Upper lobe of right lung (tissue), 1 donor: ENCODE measurements at places on chromosomes 2 and 18. TPM values are rescaled to one million over a fixed set of nuclear protein-coding genes. Genes with fewer than 3 reads are reported as not detected.

GRCh38 chr18:77754475-77755044, 504.9 kb downstream of the GALR1 start:
- H3K4me1 ChIP-seq, result no peaks in the 10 kb centered on the region
- H3K27ac ChIP-seq, result no peak overlapping the region
- no peaks in the 10 kb centered on the region for H3K36me3 ChIP-seq

Gene INHA
- 0.43 TPM for total RNA-seq

Gene UBR3
- 42.8 TPM for total RNA-seq

Gene SP140
- total RNA-seq, result 12.7 TPM

DNA sequence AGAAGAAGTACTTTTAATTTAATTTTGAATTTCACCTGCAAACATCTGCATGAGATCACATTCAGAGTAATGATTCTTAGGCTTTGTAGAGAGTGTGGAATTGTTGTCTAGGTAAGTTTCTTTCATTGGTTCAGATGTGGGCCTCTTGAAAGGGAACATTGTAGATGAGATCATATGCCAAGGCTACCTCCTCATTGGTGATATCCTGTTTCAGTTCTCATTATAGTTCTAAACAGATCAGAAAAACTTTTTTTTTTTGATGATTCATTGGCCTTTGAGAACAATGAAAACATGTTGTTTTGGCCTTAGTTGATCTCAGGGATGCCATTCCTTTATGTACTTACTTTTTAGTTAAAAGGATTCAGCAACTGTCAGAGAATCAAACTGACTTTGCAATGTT, 44.5 kb downstream of the EML6 start:
- H3K4me1 ChIP-seq, result no peaks in the 10 kb centered on the region
- H3K27me3 ChIP-seq, result no peaks in the 10 kb centered on the region
- no peak overlapping the region for H3K4me3 ChIP-seq
- H3K27ac ChIP-seq, result no peak overlapping the region
- no peaks in the 10 kb centered on the region for H3K36me3 ChIP-seq

- DNase-seq, result no peak
- H3K4me3 ChIP-seq, result no peak overlapping the region
- peaks cover 39% of the 10 kb centered on the region for H3K36me3 ChIP-seq
- peaks cover 22% of the 10 kb centered on the region for H3K4me1 ChIP-seq
- H3K27ac ChIP-seq, result no peak overlapping the region
- H3K27me3 ChIP-seq, result no peaks in the 10 kb centered on the region
These were observed 11.7 kb downstream of the TGIF1 start for GRCh38 chr18:3461704-3462103.

Gene ANKRD30BL
- total RNA-seq, result not detected

DNA sequence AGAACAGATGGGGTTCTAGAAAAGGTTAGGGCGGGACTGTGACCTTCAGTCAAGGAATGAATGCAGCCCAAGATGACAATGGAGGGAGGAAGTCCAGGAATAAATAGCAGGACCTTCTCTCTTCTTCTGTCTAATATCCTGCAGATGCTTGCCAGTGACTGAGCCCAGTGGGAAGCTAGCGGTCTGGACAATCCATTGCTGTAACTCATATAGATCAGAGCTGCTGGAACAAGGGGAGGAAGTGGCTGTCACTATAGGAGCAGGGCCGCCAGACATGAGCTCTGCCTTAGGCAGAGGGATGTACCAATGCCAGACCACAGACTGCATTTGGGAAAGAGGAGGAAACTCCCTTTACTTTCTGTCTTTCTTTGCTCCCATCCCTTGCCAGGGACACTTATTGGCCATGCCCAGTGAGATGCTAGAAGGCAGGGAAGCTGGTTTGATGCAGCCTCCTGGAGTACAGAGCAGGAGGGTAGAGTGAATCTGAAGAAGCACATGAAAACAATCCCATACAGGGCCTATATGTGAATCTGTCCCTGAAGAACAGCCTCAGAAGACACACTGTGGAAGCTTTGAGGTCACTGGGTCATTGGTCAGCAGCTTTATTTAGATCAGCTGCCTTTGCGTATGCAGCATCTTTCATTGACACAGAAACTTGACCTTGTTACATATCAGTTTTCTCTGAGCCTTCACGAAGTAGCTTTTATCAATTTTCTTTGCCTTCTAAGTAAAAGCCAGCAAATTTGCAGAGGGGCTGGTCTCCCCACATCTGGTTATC, 65.4 kb downstream of the CCDC85A start:
- H3K27me3 ChIP-seq, result no peaks in the 10 kb centered on the region
- no peak for DNase-seq
- no peak overlapping the region for H3K4me3 ChIP-seq
- no peaks in the 10 kb centered on the region for H3K4me1 ChIP-seq

DNA sequence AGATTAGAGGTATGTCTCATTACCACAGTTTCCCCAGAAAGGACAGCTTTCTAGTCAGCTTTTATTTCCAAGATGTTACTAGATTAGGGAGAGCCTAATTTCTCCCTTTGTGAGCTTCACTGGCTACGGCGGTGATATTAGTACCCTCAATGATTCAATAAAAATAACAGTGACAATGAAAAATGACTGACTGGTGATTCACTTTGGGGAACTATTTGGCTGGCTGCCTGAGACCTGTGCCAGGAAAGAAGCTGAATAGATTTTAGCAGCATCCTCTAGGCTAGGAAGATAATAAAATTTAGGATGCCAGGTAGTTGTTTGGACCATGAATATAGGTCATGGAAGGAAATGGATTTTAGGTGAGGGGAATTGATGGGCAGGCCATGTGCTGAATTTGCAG, 178.7 kb downstream of the FMNL2 start:
- no peaks in the 10 kb centered on the region for H3K27me3 ChIP-seq
- H3K4me3 ChIP-seq, result no peak overlapping the region
- no peaks in the 10 kb centered on the region for H3K36me3 ChIP-seq
- no peak overlapping the region for H3K27ac ChIP-seq
- no peak for DNase-seq
- H3K4me1 ChIP-seq, result no peaks in the 10 kb centered on the region

DNA sequence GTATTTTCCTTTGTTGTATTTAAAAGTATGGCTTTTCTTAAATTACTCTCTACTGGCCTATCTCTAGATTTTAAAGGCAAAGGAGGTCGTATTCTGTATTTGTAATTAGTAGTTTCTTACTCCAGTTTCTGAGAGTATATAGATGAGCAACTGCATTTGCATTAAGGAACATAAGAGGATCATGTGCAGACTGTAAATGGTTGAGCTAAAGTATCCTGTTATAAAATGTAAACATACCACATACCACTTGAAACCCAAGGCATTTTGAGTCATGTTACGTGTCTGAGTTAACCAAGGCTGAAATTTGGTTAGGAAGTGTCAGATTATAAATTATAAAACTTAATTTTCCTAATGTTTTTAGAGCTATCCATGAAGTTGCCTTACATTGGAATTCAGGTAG, 76.3 kb downstream of the GPD2 start:
- no peak overlapping the region for H3K27ac ChIP-seq
- no peak for DNase-seq
- H3K36me3 ChIP-seq, result peaks cover 18% of the 10 kb centered on the region
- no peaks in the 10 kb centered on the region for H3K4me1 ChIP-seq
- H3K27me3 ChIP-seq, result no peaks in the 10 kb centered on the region

- H3K4me1 ChIP-seq, result no peaks in the 10 kb centered on the region
- H3K27me3 ChIP-seq, result no peaks in the 10 kb centered on the region
- DNase-seq, result no peak
- no peak overlapping the region for H3K4me3 ChIP-seq
These were observed 86.6 kb downstream of the ACOXL start for GRCh38 chr2:110818767-110819481.

Gene SPOPL
- 26.3 TPM for total RNA-seq

GRCh38 chr2:175599966-175600831, 401.9 kb downstream of the LNPK start:
- peak overlapping the region; percentile 48 for H3K27ac ChIP-seq
- no peaks in the 10 kb centered on the region for H3K36me3 ChIP-seq
- DNase-seq, result no peak
- no peaks in the 10 kb centered on the region for H3K27me3 ChIP-seq
- no peaks in the 10 kb centered on the region for H3K4me1 ChIP-seq
- H3K4me3 ChIP-seq, result no peak overlapping the region

- no peak overlapping the region for H3K27ac ChIP-seq
- H3K36me3 ChIP-seq, result no peaks in the 10 kb centered on the region
- no peaks in the 10 kb centered on the region for H3K27me3 ChIP-seq
These were observed 79.8 kb downstream of the SGPP2 start for GRCh38 chr2:222504191-222504590.

DNA sequence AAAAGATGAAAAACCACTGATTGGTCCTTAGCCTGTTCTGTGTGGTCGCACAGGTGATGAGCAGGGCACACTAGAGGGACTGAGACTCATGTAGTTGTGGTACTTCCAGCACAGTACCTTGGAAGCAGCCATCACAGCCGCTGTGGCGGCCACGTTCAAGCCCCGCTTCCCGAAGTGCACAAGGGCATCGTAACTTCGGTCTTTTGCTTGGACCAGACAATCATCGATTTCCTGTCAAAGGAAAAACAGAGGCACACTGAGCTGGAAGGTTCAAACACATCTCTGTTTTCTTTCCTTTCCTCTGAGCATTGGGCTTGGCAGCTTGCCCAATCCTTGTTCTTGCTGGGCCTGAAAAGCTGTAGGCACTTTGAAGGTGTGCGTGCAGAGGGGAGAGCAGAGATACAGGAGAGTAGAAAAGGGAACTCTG, 52.6 kb downstream of the MRPL35 start:
- H3K4me1 ChIP-seq, result no peaks in the 10 kb centered on the region
- no peaks in the 10 kb centered on the region for H3K27me3 ChIP-seq
- no peaks in the 10 kb centered on the region for H3K36me3 ChIP-seq
- no peak overlapping the region for H3K4me3 ChIP-seq

Gene FBLN7
- total RNA-seq, result 5.4 TPM

DNA sequence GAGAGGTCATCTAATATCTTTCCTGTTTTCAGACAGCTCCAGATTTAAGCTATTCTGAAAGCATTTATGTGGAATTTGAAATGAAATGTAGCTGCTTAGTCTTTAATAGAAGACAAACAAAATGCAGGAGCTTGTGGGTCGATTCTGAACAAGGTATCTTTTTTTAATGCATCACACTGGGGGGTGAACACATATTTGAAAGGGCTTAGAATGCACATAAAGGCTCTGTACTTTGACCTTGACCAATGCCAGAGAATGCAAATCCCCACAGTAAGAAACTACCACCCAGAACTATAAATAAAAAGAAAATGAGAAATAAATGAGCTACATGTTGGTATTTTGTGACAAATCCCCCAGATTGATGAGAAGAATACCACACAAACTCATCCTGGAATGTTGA, 489.3 kb downstream of the PIK3C3 start:
- H3K4me1 ChIP-seq, result no peaks in the 10 kb centered on the region
- H3K27me3 ChIP-seq, result no peaks in the 10 kb centered on the region
- H3K27ac ChIP-seq, result no peak overlapping the region
- DNase-seq, result no peak

DNA sequence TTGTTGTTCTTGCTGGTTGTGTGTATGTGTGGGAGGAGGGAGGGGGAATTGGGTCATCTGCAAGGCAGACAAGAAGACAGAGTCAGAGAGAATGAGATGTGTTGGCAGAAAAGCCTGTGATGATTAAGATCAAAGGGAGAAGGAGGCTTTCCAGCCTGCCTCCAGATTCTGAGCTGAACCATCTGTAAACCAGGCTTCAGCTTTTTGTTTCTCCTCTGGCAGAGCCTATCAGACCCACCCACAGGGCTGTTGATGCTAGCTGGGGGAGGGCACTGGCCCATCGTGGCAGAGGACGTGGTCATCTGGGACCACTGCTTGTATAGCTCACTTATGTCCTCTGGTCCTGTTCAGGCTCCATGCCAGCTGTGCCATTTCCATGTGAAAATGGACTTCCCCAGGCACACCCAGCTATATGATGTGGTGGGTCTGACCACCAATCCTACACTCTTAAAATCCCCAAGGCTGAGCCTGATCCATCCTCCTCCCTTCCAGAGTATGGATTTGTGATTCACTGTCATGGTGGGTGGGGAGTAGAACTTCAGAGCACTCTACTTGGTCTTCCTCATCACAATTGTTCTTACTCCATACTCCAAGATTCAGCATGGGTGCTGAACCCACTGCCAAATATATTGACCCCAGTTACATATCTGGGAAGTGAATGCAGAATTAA, 27.8 kb upstream of the COL6A3 start:
- no peaks in the 10 kb centered on the region for H3K36me3 ChIP-seq
- H3K4me3 ChIP-seq, result no peak overlapping the region
- no peaks in the 10 kb centered on the region for H3K4me1 ChIP-seq
- peak overlapping the region; percentile 25 for H3K27ac ChIP-seq

Gene SIGLEC15
- 0.32 TPM for total RNA-seq

DNA sequence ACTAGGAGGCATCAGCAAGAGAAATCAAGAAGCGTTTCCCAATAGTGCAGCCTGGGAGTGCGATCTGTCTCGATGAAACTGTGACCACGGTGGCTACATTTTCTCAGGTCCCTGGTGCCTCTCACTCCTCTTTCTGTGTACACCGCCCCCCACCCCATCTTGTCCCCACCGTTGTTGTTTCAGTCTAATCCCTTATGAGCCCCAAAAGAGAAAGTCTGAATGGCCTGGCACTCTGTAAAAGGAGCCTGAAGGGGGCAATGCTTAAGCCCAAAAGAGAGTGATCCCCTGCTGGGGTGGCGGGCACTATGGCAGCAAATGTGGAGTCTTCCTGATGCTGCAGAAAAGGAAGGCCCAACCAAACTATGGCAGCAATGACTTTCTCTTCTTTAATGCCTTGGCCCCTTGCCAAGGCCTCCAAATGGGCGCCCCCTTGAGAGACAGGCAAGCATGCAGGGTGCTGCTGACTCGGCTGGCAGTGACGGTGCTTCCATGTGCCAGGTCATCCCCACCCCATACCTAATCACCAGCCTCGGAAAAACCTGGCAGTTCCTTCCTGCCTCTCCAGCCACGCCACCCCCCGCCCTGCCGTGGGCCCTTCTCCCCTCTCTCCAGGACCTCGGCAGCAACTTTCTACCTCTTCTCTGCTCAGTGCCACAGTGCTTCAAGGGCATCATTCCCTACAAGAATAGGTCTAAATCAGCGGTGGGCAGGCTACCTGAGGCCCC, 123.0 kb downstream of the CYP26B1 start:
- no peak overlapping the region for H3K4me3 ChIP-seq
- H3K27ac ChIP-seq, result no peak overlapping the region
- H3K27me3 ChIP-seq, result no peaks in the 10 kb centered on the region
- H3K36me3 ChIP-seq, result no peaks in the 10 kb centered on the region
- peak; percentile 32 for DNase-seq

Gene TDRD15
- total RNA-seq, result not detected

DNA sequence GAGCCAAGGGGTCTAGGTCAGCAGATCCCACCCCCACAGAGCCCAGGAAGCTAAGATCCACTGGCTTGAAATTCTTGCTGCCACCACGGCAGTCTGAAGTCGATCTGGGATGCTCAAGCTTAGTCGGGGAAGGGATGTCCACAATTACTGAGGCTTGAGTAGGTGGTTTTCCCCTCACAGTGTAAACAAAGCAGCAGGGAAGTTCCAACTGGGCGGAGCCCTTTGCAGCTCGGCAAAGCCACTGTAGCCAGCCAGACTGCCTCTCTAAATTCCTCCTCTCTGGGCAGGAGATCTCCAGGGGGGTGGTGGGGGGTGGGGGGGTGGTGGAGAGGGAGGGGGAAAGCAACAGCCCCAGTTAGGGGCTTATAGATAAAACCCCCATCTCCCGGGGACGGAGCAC, 419.5 kb downstream of the NUP35 start:
- no peak overlapping the region for H3K27ac ChIP-seq
- H3K36me3 ChIP-seq, result no peaks in the 10 kb centered on the region
- no peaks in the 10 kb centered on the region for H3K27me3 ChIP-seq
- no peaks in the 10 kb centered on the region for H3K4me1 ChIP-seq
- DNase-seq, result peak; percentile 65

Gene NDUFV2
- total RNA-seq, result 106 TPM

- no peaks in the 10 kb centered on the region for H3K36me3 ChIP-seq
- H3K4me1 ChIP-seq, result no peaks in the 10 kb centered on the region
- H3K4me3 ChIP-seq, result no peak overlapping the region
These were observed 275.3 kb upstream of the SLC14A2 start for GRCh38 chr18:45339810-45340550.
